ENCODE measurements at places on chromosomes 1 and 21. TPM values are rescaled to one million over a fixed set of nuclear protein-coding genes. Genes with fewer than 3 reads are reported as not detected.
A peak's percentile ranks its signal among the peaks of the same experiment; 100 is the strongest.

- peaks cover 42% of the 10 kb centered on the region for H3K36me3 ChIP-seq
- peaks cover 2% of the 10 kb centered on the region for H3K4me1 ChIP-seq
- no peaks in the 10 kb centered on the region for H3K27me3 ChIP-seq
- H3K4me3 ChIP-seq, result peak overlapping the region; percentile 97
Measured at GRCh38 chr1:179876300-179876715, 1.3 kb downstream of the TOR1AIP2 start.

DNA sequence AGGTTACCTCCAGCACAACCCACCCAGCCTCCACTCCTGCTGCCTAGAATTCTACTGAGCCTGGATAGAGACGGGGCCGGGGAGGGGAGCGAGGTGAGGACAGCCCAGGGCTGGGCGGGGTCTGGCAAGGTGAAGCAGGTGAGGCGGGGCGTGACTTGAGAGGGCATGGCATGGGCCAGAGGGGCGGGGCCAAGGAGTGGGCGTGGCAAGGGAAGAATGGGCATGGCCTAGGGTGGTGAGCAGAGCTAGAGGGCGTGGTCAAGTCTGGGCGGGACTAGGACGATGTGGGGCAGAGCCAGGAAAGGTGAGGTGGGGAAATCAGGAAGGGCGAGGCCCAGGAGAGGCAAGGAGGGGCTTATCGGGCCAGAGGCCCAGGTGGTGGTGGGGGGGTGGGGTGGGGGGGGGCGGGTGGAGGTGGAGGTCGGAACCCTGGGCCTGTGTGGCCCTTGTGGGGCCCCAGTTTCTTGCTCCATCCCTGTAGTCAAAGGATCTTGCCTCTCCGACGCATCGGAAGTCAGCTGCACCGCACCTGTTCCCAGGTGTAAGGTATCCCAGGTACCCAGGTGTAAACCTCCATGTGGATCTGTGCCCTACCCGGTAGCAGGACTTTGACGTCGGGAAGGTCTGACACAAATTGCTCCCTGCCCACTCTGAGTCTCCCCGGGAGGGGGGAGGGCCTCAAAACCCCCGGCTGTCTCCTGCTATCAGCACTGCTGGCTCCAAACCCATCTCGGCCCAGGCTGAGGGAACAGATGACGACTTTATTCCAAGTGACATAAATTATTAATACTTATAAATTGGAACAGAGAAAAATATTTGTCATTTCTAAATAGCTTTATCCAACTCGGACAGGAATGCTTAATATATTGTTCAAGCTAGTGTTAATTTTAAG, 32.9 kb upstream of the UTS2 start:
- H3K36me3 ChIP-seq, result no peaks in the 10 kb centered on the region
- H3K27ac ChIP-seq, result no peak overlapping the region
- peak; percentile 100 for DNase-seq
- H3K4me1 ChIP-seq, result no peaks in the 10 kb centered on the region
- no peak overlapping the region for H3K4me3 ChIP-seq

GRCh38 chr1:223216531-223217205, 73.6 kb upstream of the TLR5 start:
- H3K4me3 ChIP-seq, result no peak overlapping the region
- H3K4me1 ChIP-seq, result peaks cover 14% of the 10 kb centered on the region
- H3K36me3 ChIP-seq, result no peaks in the 10 kb centered on the region
- H3K27ac ChIP-seq, result no peak overlapping the region

DNA sequence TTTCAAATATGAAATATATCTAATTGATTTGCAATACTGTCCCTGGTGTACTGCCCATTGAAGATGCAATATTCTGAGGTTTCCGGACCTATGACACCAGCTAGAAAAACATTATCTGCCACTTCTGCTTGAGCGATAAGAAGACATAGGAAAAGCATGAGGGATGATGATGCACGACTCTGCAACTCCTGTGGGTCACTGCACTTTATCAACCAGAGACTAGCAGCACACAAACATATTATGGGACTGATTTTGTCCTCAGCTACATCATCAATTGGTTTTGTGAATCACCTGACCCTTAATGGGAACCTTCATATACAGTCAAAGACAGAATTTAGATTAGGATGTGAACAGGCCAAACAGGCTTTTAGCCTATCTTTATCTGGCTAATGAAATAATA, 13.8 kb upstream of the KCNA3 start:
- DNase-seq, result no peak
- no peak overlapping the region for H3K27ac ChIP-seq
- H3K4me3 ChIP-seq, result no peak overlapping the region

DNA sequence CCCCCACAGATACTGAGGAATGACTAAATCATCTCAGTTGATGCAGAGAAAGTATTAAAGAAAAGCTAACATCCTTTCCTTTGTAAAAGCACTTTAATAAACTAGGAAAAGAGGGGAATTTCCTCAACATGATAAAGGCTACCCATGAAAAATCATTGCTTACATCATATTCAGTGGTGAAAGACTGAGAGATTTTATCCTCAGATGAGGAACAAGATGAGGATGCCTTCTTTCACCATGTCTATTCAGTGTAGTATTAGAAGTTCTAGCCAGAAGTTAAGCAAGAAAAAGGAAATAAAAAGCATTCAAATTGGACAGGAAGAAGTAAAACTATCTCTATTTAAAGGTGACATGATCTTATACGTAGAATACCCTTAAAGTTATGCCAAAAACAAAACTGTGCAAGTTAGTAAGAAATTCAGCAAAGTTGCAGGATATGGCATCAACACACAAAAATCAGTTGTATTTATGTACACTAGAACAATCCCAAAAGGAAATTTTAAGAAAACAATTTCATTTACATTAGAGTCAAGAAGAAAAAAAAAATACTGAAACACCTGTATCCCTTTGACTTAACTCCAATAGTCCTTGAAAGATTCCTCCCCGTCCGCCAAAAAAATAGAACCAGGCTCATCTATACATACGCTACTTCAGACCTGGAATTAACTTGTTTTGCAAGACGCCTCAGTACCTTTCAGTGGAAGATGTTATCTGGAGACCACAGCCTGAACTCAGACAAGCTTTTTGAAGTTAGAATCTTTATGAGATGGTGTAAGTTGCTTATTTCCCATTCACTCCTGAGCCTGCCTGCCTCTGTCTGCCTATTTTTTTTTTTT, 17.5 kb downstream of the ZMYM4 start:
- no peaks in the 10 kb centered on the region for H3K4me1 ChIP-seq
- H3K27me3 ChIP-seq, result no peaks in the 10 kb centered on the region
- H3K36me3 ChIP-seq, result peaks cover 72% of the 10 kb centered on the region
- DNase-seq, result no peak
- H3K4me3 ChIP-seq, result no peak overlapping the region

- no peak for DNase-seq
- no peaks in the 10 kb centered on the region for H3K36me3 ChIP-seq
- H3K4me1 ChIP-seq, result no peaks in the 10 kb centered on the region
- H3K27ac ChIP-seq, result no peak overlapping the region
- H3K27me3 ChIP-seq, result no peaks in the 10 kb centered on the region
Measured at GRCh38 chr21:22804151-22804550, 1805.9 kb downstream of the NCAM2 start.

DNA sequence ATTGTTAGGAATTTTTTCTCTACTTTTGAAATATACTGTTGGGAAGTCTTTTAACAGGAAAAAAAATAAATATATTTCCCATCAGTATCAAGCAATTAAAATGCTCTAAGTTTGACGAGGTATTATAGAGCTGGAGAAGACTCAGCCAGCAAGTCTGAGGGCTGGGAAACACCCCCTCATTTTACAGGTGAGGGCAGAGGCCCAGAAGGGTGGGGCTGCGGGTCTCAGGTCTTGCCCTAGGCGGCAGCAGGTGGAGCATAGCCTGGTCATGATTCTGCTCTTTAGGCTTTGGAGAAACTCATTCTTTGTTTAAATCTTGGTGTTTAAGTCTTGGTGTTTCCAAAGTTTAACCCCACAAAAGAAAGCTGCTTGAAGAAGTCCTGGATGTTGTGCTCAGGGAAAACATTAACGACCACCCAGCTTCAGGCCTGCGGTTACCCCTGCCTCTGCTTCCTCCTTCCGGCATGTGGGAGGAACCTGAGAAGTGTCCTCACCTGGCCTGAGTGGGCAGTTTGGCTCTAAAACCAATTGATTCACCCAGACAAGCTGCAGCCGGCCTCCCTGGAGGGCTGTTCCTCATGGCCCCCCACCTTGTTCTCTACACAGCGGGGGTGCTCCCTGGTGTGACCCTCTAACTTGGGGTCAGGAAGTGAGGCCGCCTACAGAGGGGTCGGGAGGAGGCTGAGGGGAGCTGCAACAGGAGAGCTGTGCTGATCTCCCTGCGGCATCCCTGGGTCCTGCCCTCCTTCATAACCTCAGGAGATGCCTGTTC, 41.7 kb downstream of the OLFML2B start:
- no peaks in the 10 kb centered on the region for H3K27me3 ChIP-seq
- H3K4me3 ChIP-seq, result no peak overlapping the region
- no peaks in the 10 kb centered on the region for H3K36me3 ChIP-seq
- H3K4me1 ChIP-seq, result no peaks in the 10 kb centered on the region
- no peak for DNase-seq

- H3K27me3 ChIP-seq, result no peaks in the 10 kb centered on the region
- H3K27ac ChIP-seq, result no peak overlapping the region
- H3K4me3 ChIP-seq, result no peak overlapping the region
- H3K36me3 ChIP-seq, result no peaks in the 10 kb centered on the region
- H3K4me1 ChIP-seq, result no peaks in the 10 kb centered on the region
Measured at GRCh38 chr21:21019681-21020080, 21.5 kb downstream of the NCAM2 start.

DNA sequence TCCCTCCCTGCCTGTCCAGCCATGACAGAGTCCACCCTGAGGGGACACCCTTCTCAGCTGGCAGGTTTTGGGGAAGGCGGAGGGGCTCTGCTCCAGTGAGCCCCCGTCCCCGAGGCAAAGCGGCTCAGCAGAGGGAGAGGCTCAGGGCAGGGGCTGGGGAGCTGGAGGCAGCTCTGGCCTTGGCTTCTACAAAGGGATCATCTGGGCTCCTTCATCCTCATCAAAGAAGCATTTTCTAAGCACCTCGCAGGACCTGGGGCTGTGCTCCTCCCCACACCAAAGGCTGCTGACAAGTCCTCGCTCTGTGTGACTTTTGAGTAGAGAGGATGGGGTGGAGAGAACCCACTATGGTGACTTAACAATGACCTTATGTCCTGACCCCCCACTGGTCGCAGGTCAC, 21.0 kb upstream of the CLSTN1 start:
- H3K27me3 ChIP-seq, result no peaks in the 10 kb centered on the region
- DNase-seq, result peak; percentile 41
- peak overlapping the region; percentile 38 for H3K27ac ChIP-seq
- H3K4me1 ChIP-seq, result peaks cover 12% of the 10 kb centered on the region
- H3K4me3 ChIP-seq, result no peak overlapping the region
- no peaks in the 10 kb centered on the region for H3K36me3 ChIP-seq

- no peak overlapping the region for H3K4me3 ChIP-seq
- H3K27ac ChIP-seq, result no peak overlapping the region
- H3K27me3 ChIP-seq, result no peaks in the 10 kb centered on the region
- DNase-seq, result no peak
Measured at GRCh38 chr1:9544926-9545325, 5.7 kb downstream of the SLC25A33 start.

GRCh38 chr1:40519517-40519916, 10.9 kb downstream of the EXO5 start:
- H3K36me3 ChIP-seq, result peaks cover 14% of the 10 kb centered on the region
- H3K27ac ChIP-seq, result no peak overlapping the region
- no peaks in the 10 kb centered on the region for H3K27me3 ChIP-seq
- H3K4me3 ChIP-seq, result no peak overlapping the region

- H3K4me3 ChIP-seq, result no peak overlapping the region
- H3K4me1 ChIP-seq, result peaks cover 9% of the 10 kb centered on the region
- no peaks in the 10 kb centered on the region for H3K27me3 ChIP-seq
- no peaks in the 10 kb centered on the region for H3K36me3 ChIP-seq
Measured at GRCh38 chr1:199287206-199287605, 648.4 kb downstream of the PTPRC start.

- DNase-seq, result no peak
- H3K4me3 ChIP-seq, result no peak overlapping the region
- no peaks in the 10 kb centered on the region for H3K36me3 ChIP-seq
- H3K4me1 ChIP-seq, result no peaks in the 10 kb centered on the region
- H3K27ac ChIP-seq, result no peak overlapping the region
Measured at GRCh38 chr1:54580856-54581550, 33.0 kb downstream of the ACOT11 start.

- H3K4me1 ChIP-seq, result no peaks in the 10 kb centered on the region
- DNase-seq, result peak; percentile 49
- H3K27me3 ChIP-seq, result no peaks in the 10 kb centered on the region
- no peak overlapping the region for H3K4me3 ChIP-seq
Measured at GRCh38 chr21:45504021-45504515, 38.2 kb downstream of the SLC19A1 start.

- H3K36me3 ChIP-seq, result peaks cover 1% of the 10 kb centered on the region
- no peak overlapping the region for H3K4me3 ChIP-seq
- H3K27ac ChIP-seq, result no peak overlapping the region
- H3K4me1 ChIP-seq, result peaks cover 5% of the 10 kb centered on the region
- no peaks in the 10 kb centered on the region for H3K27me3 ChIP-seq
- no peak for DNase-seq
Measured at GRCh38 chr1:240484804-240485443, 127.0 kb downstream of the GREM2 start.

DNA sequence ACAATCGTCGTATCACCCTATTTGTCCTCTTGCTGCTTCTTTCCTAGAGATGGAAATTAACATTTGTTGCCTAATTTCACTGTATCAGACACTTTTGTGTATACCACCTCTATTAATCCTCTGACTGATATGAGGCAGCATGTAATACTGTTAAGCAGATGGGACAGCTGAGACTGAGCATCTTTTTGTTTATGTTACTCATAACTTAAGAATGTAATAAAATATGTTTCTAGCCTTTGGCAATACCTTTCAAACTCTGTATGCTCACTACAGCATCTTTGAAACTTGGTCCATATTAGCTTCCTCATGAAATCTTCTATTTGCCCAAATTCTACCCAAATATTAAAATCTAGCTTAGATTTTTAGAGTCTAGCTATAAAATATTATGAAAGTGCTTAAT, 2.3 kb downstream of the OR14K1 start:
- no peaks in the 10 kb centered on the region for H3K36me3 ChIP-seq
- no peaks in the 10 kb centered on the region for H3K4me1 ChIP-seq
- no peak for DNase-seq
- H3K4me3 ChIP-seq, result no peak overlapping the region
- H3K27me3 ChIP-seq, result no peaks in the 10 kb centered on the region

Gene NGF
- total RNA-seq, result 0.26 TPM

Gene CYP4B1
- 0.92 TPM for total RNA-seq

Gene C1QC
- total RNA-seq, result not detected

Gene LPAR3
- 0.89 TPM for total RNA-seq

Gene RAB7B
- total RNA-seq, result not detected

Gene FASLG
- total RNA-seq, result not detected

Gene HPCA
- total RNA-seq, result 1.2 TPM

Gene PDPN
- 40.3 TPM for total RNA-seq

Gene HSD3B1
- total RNA-seq, result not detected

Gene GSTM3
- 5.5 TPM for total RNA-seq

Gene PRDM16
- total RNA-seq, result 2.5 TPM
